ENCODE measurements at places on chromosomes 6 and 20.

DNA sequence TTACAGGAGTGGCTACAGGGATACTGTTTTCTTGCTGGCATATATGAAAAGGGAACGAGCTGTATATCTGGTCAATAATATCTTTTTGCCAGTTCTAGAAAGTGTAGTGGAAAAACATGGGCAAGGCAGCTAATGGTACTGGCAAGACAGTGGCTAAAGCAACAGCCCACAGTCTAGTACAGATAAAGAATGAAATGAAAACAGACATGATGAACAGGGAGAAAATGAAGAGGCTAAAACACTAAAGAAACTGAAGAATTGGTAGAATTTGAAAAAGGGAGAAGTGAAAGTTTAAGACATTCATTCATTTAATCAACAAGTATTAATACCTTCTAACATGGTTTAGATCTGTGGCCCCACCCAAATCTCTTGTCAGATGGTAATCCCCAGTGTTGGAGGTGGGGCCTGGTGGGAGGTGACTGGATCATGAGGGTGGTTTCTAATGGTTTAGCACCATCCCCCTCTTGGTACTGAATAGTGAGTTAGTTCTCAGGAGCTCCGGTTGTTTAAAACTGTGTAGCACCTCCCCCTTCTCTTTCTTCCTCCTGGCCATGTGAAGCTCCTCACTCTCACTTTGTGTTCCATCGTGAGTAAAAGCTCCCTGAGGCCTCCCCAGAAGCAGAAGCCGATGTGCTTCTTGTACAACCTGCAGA lies 18.1 kb downstream of the FAM184A start:
- DNase-seq: no peak

GRCh38 chr20:38023181-38024001 lies 9.9 kb downstream of the TTI1 start:
- no peak for DNase-seq

GRCh38 chr20:17655865-17656479 lies 26.1 kb downstream of the RRBP1 start:
- no peak for DNase-seq

GRCh38 chr6:134727081-134727480 lies 222.8 kb downstream of the ALDH8A1 start:
- DNase-seq: no peak

GRCh38 chr6:161696801-161697200 lies 422.9 kb upstream of the AGPAT4 start:
- DNase-seq: no peak

- DNase-seq: no peak
These were observed 98.6 kb upstream of the MRPS10 start for GRCh38 chr6:42315991-42316970.

DNA sequence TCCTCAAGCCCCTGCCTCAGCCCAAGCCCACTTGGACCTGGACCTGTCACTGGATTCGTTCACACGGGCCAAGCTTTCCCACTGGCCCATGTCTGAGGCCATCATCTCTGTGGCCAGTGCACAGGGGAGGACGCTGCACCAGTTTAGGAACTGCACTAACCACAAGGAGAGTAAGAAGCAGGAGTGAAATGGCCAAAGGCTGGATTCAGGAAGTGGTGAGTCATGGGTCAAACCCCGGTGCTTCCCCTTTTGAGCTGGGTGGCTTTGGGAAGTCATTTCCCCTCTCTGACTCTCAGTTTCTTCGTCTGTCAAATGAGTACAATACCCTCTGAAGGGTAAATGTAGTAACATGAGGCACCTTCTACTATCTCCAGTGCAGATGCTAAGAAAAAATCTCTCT lies 87.9 kb downstream of the CD40 start:
- no peak for DNase-seq

GRCh38 chr6:169883316-169883715 lies 131.9 kb downstream of the ERMARD start:
- no peak for DNase-seq

GRCh38 chr6:90160013-90160412 lies 136.6 kb downstream of the BACH2 start:
- DNase-seq: no peak

DNA sequence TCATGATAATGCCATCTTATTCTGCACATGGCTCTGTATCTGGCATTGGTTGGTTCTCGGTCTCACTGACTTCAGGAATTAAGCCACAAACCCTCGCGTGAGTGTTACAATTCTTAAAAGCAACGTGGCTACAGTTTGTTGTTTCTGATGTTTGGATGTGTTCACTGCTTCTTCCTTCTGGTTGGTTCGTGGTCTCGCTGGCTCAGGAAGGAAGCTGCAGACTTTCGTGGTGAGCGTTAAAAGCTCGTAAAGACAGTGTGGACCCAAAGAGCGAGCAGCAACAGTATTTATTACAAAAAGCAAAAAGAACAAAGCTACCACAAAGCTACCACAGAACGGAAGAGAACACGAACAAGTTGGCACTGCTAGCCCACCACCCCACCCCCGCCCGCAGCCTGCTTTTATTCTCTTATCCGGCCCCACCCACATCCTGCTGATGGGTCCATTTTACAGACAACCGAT lies 51.1 kb downstream of the MYLIP start:
- DNase-seq: no peak

- DNase-seq: no peak
These were observed 13.9 kb downstream of the FOXO3 start for GRCh38 chr6:108574457-108575141.

GRCh38 chr20:59314997-59315396 lies 14.6 kb downstream of the EDN3 start:
- DNase-seq: no peak

DNA sequence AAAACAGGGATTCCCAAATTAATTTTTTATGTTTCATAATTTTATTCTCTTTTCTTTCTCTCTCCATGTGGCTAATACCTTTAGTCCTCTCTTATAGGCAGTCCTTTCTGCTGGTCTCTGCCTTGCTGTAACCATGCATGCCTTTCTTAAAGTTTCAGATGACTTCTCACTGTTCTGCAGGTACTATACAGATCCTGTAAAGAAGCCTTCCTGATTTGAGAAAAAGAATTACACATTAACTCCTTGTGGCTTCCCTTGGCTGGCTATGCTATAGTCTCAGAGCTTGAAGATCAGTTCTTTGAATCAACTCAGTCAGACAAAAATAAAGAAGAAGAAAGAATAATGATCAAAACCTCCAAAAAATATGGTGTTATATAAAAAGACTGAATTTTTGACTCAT lies 7.3 kb upstream of the GPR63 start:
- no peak for DNase-seq

DNA sequence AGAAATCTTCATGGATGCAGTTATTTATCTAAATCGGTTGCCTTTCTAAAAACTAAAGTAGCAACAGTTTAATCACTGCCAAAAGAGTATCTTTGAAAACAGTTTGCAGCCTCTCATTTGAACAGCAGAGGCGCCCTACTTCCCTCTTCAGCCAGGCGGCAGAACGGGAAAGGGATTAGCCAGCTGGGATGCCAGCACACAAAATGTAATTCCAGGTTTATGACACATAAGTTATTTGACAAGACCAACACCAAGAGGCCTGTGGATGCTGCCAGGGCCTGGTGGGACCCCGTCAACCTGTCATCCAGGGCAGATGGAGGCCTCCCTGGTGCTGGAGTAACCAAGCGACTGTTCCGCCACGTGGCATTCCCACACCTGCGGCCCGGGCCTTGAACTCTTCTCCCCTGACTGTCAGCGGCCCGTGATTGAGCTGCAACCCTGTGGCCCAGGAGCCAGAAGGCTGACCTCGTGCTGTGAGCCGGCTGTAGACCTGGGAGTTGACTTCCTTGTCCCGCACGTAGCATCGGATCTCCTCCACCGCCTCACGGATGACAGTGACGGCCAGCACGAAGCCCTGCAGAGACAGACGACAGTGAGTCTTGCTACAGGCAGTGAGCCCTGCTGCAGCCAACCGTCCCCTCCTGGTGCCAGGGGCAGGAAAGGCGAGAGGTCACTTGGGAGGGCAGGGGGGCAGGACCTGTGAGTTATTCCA lies 55.5 kb downstream of the ATP9A start:
- no peak for DNase-seq

- DNase-seq: no peak
These were observed 51.9 kb downstream of the ERMARD start for GRCh38 chr6:169803271-169803811.

DNA sequence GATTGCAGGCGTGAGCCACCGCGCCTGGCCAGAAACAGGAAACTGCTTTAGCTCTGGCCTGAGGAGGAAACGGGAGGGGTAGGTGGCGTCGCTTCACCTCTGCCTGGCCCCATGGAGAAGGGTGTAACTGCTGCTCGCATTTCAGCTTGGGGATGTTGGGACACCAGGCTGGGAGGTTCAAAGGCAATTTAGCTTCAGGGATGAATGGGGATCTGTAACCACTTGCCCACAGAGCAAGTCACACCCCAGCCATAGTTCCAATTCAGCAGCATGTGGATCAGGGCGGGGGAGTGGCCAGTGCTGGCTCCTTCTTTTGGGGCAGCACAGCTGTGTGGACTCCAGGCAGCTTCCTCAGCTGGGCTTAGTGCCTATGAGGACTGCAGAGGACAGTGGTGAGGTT lies 34.8 kb upstream of the NUP153 start:
- DNase-seq: no peak

DNA sequence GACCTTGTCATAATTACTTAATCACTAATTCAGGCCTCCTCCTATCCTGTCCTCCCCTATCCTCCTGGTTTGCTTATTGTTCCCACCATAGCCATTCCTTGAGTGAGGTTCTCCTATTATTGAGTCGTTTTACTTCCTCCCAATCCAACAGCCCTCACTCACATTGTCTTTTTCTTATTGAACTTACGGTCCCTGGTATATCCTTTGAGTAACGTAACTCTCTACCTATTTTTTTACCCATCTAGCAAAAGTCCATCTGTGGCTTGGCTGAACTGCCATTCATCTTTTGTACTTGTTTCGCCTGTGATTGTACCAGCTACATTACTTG lies 43.1 kb downstream of the DEK start:
- no peak for DNase-seq

DNA sequence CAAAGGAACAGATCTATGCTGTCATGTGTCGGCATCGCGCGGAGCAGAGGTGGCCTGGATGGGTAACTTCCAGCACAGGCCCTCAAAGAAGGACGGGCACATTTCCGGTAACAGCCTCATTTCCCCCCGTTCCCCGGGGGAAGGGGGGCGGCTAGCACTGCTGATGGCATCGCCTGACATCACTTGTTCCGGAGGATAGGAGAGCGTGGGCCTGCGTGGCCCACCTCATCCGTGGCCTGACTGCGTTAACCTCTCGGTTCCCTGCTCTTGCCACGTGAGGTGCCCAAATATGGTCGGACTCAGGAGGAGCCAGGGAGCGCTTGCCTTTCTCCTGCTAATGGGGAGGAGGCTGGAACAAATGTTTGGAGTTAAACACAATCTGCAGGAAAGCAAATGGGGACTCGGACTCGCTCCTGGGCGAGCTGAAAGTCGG lies at the start of gene AKAP12:
Gene AKAP12 (plus strand): TSS at position 365 of the 433 bp plus-strand sequence. CDS start 596 bp downstream, outside the sequence.
- DNase-seq: no peak

- no peak for DNase-seq
These were observed 14.2 kb downstream of the DLGAP4 start for GRCh38 chr20:36320261-36320897.

- DNase-seq: no peak
These were observed 187.6 kb upstream of the QKI start for GRCh38 chr6:163226836-163227485.

DNA sequence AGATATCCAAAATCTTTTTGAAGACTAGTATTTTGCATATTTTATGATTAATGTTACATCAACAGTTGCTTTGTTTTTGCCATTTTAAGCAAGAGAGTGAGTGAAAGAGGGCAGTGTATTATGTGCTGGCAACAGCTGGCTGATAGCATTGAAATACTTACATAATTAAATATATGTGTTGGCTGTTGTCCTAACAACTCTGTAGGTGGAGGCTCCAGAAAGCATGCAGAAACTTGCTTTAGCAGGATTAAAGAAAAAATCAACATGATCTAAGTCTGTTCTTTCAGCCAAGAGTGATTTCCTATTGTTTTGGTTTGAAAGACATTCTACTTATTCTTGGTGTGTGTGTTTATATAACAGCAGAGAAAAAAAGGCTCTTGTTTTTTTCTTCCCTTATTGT lies 127.5 kb downstream of the CDKAL1 start:
- DNase-seq: no peak

DNA sequence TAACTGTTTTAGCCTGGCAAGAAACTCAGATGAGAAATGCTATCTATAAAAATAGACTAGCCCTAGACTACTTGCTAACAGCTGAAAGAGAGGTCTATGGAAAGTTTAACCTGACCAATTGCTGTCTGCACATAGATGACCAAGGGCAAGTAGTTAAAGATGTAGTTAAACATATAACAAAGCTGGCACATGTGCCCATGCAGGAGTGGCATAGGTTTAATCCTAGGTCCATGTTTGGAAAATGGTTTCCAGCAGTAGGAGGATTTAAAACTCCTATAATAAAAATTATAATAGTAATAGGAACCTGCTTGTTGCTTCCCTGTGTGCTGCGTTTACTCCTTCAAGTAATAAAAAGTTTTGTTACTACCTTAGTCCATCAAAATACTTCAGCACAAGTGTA lies 51.2 kb upstream of the ADGRF4 start:
- no peak for DNase-seq

DNA sequence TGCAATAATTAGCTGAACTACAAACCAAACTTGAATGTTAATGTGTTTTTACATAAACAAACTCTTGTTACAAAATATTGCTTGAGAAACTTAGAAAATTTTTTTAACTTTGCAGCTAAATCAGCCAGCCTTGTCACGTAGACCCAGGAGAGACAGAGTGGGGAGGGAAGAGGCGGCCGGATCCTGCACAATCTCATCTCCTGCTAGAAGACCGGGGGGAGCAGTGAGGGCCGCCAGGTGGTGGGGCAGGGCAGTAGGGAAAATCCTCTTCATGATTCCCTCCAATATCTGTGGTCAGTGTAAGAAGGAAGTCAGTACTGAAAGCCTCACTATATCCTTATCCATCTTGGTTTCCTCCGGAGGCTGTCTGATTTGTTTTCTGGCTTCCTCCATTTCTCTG lies 193.3 kb downstream of the PACRG start:
- DNase-seq: no peak

DNA sequence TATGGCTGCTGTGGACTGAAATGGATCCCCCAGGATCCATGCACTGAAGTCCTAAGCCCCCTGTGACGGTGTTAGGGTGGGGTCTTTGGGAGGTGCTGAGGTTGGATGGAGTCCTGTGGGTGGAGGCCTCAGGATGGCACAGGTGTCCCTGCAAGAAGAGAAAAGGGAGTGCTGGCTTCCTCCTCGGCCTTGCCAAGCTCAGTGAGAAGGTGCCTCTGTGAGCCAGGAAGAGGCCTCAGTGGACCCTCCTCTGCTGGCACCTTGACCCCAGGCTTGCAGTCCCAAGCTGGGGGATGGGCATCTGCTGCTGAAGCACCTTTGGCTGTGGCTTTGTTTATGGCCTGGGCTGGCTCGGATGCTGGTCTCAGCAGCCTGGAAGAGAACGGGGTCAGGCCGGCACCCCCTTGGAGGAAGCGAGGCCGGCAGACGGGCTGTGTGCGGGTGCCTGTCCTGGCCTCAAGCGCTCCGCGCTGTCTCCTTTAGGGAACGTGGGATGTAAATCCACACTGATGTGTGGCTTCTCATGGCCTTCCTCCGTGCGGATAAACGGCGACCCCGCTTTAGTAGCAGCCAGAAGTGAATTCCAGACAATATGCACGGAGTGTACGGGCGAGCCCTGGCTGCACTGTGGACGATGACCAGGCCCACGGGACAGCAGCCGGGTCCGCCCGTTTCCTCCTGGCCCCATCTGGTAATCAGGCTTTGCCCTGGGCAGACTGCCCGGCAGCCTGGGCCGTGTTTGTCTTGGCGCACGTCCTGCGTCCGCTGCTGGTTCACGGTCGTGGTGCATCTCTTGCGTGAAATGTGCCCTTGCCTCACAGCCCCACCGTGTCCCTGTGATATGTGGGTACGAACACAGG lies 182.6 kb downstream of the ERMARD start:
- DNase-seq: no peak

GRCh38 chr6:169692516-169692915 lies 9.3 kb downstream of the WDR27 start:
- DNase-seq: no peak

- no peak for DNase-seq
These were observed 55.1 kb downstream of the CDS2 start for GRCh38 chr20:5181958-5182357.
